ENCODE measurements at places on chromosomes 4 and X.
A peak's percentile ranks its signal among the peaks of the same experiment; 100 is the strongest.

GRCh38 chr4:5206016-5206790 lies 154.9 kb downstream of the STK32B start:
- no peak for DNase-seq

DNA sequence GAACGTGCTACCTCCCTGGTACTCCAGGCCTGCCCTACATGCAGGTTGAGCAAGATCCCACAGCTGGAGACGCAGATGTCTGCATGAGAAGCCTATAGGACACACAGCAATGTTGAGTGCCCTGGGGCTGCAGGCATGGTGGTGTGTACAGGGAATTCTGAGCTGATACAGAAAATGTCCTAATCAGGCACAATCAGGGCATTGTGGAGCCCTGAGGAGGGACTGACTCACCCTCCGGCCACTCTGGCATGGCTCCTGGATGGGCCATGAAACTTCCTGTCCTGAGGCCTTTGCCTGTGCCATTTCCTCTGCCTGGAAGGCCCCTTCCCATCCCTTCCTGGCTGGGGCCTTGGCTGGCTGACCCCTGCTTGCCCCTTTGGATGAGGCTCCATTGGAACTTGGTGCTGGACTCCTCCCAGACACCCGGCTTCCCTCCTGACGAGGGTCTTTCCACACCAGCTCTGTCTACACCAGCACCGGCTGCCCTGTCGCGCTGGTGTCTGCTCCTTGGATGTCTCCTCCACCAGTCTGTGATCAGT lies 16.7 kb upstream of the AFAP1 start:
- no peak for DNase-seq

DNA sequence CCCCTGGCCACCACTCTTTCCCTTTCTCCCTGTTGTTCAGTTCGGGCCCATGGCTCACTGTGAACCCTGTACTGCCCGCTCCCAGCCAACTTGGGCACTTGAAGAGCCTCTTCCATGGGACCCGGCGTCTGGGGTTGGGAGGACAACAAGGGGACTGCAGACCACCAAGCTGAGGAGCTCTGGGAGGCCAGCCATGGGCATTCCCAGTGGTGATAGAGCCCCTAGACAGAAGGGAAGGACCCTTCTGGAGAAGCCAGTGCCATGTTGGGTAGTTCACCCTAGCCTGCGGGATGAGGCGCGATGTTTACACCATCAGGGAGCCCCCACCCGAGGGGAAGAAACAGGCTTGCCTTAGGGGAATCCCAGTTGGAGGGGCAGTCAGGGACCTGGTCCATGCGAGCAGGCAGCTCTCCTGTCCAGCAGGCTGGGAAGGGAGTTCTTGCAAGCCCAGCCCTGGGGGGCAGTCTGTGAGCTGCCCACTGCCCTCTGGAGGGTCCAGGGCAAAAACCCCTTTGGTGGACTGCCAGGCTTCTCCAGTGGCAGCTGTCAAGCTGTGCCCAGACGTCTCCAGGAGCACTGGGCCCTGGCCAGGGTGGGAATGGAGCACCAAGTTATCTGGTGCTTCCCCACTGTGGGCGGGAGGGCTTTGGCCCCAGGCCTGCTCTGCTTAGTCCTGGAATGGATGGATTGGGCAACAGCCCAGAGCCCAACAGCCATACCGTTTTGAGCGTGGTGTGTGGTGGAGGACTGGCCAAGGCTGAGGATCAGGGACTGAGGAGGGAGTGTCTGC lies 23.7 kb upstream of the UBA1 start:
- DNase-seq = no peak

- no peak for DNase-seq
These were observed 89.5 kb upstream of the CITED1 start for GRCh38 chrX:72395237-72395636.

GRCh38 chr4:75717408-75717807 lies 7.0 kb upstream of the USO1 start:
- no peak for DNase-seq

- DNase-seq = peak; percentile 41
These were observed at the start of gene SLC10A4 for GRCh38 chr4:48483006-48483776. TSS of gene SLC10A4 (plus strand) at chr4:48483343. CDS start at chr4:48483562, 219 bp downstream.

DNA sequence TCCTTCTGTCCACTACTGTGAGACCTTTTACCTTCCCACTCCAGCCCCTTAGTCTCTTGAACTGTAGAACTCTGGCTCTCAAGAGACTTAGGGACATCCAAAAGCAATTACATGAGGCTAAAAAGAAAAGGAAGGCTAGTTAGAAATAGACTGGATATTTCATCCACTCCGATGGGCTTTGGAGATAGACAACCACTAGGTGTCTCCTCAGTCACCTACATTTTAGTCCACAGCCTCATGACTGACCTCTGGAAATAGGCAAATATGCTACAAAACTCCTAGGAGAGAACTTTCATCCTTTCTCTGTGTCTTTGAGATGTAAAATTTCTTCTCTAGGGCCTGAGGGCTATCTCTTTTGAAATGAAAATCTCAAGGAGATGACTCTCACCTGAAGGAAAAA lies 45.1 kb upstream of the LAMP2 start:
- no peak for DNase-seq

- DNase-seq = no peak
These were observed 658 bp downstream of the SCOC start for GRCh38 chr4:140374130-140374477.

DNA sequence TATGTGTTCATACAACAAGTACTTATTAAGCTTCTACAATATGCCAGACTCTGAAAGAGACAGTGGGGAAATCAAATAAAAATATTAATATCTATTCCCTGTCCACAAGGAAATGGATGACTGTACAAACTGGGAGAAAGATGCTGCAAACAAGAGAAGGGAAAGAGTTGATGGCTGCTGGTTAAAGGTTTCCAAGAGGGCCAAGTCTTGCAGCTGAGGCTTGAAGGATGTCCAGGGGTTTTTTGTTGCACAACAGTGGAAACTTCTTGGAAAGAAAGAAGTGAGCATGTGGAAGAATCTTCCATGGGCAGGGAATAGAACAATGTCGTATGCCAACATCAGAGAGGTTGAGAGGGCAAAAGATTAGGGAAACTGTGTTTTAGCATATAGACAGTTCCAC lies 95.8 kb downstream of the MID1 start:
- DNase-seq = no peak

- no peak for DNase-seq
These were observed 284.1 kb upstream of the TENM3 start for GRCh38 chr4:181959121-181959520.

- DNase-seq = no peak
These were observed 850.2 kb upstream of the SLIT2 start for GRCh38 chr4:19401301-19402080.

DNA sequence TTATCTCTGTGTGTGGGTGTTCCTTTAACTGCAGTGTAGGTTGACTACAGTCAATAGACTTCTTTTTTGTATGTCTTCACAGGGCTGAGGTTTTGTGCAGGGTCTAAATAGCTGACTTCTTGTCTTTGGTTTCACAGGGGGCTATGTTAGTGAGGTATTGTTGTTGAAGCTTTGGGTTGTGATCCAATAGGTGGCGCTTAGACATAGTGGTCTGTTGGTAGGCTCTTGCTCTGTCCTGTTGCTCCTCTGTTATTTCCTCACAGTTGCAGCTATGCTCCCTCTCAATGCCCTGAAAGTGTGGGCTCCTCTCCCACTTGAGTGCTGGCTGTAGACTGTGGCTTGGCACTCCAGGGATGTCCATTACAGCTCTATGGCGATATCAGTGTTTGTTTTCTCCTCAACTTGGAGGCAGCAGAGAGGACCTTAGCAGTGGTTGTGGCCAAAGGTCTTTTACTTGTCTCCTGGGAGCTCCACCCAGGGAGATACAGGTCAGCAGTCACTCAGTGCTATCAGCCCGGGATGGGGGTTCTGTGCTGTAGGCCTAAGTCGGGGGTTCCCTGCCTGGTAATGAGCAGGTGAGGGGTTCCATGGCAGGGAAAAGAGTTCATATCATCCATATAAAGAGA lies 14.0 kb downstream of the POF1B start:
- DNase-seq = no peak

DNA sequence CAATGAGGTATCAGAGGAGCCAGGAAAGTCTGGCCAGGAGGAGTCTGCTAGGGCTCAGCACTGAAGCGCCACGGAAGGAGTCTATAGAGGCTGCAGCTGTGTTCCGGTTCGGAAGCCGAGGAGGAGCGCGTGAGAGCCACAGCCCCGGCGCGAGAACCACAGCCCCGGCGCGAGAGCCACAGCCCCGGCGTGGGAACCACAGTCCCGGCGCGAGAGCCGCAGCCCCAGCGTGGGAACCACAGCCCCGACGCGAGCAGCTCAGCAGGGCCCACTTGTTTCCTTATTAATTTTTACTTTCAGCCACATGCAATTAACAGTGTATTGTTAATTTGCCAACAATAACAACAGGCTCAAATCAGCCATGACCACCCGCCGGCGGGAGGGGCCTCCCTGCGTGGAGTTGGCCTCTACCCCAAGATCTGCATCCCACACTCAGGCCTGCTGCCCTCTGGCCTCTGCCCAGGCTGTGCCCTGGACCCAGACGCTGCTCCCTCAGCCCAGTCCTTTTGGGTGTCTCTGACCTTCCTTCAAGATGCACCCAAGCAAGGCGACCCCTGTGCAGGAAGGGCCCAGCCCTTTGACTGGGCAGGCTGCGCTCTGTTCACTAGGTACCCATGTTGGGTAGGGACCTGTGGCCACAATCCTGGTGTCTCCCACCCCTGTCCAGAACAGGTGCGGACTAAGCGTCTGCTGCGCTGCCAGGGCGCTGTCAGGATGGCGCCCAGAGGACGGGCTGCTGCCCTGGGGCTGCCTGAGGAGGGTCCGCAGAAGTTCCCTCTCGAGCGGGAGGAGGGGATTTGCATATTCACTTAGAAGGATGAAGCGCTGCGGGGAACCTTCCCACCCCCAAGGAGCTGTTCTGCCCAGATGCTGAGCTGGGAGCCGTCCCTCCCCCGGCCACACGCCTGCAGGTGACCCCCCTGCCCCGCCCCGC lies 113.8 kb downstream of the ADRA2C start:
- DNase-seq = no peak

DNA sequence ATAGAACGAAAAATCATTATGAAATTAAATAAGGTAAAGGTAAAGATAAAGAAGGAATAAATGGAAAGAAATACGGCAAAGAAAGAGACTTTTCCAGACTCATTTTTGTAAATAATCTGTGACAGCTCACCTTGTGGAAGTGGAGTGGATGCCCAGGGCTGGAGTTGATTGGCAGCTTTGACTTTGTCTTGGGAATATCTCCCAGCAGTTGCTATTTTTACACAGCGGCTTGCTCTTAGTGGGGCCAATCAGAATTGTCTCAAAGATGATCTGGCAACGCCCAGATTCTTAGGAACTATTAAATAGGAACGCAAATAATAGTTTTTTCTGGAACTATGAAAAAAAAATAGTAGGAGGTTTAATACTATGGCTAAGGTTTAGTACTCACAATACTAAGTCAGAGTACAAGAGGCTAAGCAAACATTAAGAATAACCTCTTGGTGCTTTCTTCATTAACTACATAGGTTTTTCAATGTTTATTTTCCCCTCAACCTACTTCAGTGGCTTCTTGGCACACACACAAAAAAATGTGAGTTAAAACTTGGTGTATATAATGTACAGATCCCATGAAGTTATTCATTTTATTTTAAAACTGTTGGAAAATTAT lies 132.7 kb downstream of the TRAM1L1 start:
- no peak for DNase-seq

- no peak for DNase-seq
These were observed 160.3 kb downstream of the OR13H1 start for GRCh38 chrX:131704136-131704695.

DNA sequence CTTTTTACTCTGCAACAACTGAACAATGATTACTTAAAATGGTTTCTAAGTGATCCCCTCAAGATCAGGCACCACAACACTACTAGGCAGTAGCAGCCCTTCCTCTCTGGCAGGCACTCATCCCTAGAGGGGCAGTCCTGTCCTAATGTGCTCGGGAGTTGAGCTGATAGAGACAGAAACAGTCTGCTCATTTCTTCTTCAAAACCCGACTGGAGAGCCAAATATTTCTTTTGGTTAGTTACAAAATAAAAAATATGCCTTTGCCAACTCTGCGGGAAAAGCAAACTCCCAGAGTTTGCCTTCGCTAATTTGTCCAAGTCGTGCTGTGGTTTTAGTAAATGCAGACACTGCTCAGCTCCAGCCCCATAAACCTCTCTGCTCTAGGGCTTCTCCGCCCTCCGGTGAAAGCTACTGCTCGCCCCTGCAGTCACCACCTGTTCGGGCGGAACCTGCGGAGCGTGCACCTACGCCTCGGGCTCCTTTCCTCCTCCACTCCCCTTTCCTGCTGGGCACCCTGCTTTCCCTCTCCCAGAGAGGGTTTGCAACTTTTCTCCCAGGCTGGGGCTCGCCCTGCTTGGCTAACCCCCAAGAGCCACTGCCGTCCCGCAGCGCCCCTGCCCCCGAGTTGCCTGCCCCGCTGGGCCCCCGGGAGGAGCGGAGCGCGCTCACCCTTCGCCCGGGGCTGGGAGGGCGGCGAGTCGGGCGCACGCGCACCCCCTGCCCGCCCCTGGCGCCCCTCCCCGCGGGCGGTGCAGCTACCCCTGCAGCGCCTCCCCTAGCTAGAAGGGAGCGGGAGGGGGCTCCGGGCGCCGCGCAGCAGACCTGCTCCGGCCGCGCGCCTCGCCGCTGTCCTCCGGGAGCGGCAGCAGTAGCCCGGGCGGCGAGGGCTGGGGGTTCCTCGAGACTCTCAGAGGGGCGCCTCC lies at the start of gene NPNT:
TSS of gene NPNT (plus strand) at position 812 of the 923 bp plus-strand sequence. CDS start 182 bp downstream, outside the sequence.
- DNase-seq = peak; percentile 3

- no peak for DNase-seq
These were observed 233.8 kb upstream of the UGT8 start for GRCh38 chr4:114364857-114365256.

GRCh38 chr4:31045151-31045550 lies 325.0 kb downstream of the PCDH7 start:
- no peak for DNase-seq

- no peak for DNase-seq
These were observed 2.6 kb upstream of the AMMECR1 start for GRCh38 chrX:110320381-110320987.

DNA sequence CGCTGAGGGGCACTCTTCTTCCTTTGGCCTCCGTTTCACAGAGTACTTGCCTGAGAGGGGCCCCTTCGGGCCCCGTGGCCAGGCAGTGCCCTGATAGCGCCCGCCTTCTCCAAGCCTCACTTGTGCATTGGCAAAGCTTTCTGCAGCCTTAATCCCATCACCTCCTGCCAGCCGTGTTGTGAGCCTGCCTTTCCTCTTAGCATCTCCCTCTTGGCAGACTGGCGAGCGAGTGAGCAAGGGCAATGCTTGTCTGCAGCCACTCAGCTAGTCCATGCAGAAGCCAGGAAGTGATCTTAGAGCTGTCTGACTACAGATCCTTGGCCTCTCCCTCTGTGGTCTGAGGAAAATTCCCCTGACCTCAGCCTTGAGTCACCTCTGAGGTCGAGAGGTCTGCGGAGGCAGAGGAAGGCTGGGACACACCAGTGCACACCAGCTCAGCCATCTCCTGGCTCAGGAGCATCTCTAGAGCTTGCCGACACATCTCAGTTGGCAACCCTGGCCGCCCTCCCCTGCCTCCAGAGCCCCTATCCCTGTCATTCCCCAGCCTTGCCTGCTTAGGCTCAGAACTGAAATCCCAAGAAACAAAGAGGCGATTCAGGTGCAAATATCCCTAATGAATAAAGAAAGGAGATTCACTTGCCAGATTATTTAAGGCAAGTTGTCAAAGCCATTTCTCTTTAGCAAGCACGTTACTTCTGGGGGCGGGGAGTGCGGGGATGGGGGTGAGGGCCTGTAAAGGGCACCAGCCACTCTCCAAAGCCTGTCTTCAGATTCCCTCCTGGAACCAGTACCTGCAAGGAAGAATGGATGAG lies 143.5 kb upstream of the MAMLD1 start:
- no peak for DNase-seq
